Cortex of kidney (tissue), 1 donor: ENCODE measurements at places on chromosomes 5 and 9.

DNA sequence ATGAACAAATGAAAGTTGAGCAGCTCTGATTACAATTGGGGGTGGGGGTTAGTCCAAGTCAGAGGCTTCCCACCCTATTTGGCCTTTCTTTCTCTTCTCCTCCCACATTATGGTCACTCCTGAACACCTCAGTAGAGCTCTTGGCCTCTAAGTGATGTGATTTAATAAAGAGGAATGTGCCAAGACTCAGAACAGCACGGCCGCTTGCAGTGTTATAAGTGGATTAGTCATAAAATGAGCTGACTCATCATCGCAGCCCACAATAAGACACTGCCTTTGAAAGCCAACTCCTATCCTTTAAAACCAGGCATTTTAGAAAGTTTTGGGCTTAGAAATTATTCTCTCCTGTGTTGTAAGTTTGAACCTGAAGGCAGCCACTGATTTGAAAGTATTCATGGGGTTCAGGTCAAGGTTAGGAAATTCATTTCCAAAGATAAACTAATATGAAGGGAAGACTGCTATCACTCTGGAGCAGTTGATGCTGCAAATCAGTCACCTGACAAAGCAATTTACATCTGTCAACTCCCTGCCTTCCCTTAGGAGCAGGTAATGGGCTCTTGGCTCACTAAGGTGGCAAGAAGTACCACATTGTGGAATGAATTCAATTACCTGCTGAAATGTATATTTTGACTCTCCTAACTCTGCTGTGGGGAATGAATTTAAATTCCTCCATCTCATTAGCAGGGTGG, 283.6 kb upstream of the NMUR2 start:
- no peak for DNase-seq

DNA sequence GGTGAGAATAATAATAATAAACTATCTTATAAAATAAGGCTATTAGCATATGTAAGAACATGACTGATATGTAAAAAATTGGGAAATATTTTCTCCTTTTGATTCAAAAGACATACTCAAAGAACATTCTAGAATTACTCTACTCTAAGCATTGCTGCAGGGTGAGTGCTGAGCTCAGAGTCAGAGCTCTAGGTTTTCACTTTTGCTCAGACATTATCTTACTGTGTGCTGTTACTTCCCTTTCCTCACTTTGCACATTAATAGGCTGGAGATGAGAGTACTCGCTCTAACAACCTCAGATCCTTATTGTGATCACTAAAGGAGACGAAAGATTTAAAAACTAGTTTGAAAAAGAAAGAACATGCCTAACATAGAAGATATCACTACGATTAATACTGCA, 99.4 kb upstream of the C9orf72 start:
- DNase-seq, result no peak

DNA sequence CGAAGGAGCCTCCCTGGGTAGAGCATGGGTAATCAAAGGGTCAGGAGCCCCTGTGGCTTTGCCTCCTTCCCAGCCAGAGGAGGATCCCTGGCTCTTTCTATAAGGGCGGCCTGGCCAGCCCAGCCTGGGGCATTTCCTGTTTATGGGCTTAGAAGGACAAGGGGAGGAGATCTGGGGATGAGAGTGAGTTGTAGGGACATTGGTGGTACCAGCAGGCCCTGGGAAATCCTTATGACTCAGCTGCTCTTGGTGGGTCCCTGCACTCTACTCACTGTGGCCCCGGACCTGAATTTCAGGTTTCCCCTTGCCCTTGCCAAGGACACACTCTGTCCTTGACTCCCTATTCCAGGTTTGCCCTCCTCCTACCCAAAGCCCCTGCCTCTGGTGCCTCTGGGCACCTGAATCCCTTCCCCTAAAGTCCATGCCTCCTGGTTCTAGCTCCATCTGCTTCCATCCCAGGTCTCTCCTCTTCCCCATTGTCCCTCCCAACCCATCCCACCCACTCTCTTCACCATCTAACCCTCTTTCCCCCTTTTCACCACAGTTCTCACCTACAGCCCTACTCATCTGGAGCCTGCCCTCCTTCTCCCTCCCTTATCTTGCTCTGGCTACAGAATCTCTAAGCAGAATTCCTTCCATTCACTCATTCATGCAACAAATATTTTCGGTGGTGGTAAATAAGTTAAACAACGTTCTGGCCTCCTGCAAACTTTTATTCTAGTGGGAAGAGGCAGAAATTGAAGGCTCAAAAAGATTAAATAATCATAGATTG, 34.9 kb downstream of the PCDH1 start:
- no peak for DNase-seq

- no peak for DNase-seq
These were observed 21.1 kb downstream of the CPEB4 start for GRCh38 chr5:173909199-173909598.

DNA sequence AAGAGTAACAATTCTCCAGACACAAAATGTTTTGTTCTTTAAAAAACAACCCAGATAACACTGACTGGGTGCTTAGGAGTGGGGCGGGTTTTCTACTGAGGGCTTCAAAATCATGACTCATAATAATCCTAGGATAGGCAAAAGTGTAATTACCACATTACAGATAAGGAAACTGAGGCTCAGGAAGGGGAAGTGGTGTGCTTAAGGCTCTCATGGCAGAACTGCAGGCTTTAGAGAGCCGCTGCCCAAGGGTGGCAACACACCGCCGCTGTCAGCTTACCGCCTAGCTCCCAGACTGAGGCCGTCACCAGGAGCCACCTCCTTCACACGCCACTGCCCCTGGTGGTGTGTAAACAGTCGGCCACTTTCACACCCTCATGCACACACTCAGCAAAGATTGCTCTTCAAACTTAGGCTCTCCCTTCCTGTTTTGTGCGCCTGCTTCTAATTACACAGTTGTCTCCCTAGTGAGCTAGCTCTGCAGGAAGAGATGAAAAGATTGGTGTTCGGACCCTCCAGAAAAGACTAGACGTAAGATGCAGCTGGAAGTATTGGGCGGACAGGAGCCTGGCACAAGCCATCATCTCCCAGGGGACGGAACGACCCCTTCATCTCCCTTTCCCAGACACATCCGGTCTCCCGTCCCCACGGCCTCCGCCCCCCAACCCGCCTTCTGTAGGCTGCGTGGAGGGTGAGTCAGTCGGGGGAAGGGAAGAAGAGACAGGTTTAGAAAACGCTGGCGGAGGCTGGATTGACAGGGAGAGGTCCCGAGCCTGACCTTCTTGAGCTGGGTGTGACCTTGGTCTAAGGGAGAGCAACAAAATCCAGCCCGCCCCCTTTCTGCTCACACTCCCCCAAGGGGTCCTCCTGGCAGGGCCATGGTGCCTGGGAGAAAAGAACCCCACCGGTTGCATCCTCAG, 162.7 kb downstream of the SYK start:
- DNase-seq, result no peak

- DNase-seq, result no peak
These were observed 93.4 kb upstream of the COL5A1 start for GRCh38 chr9:134548185-134548584.

DNA sequence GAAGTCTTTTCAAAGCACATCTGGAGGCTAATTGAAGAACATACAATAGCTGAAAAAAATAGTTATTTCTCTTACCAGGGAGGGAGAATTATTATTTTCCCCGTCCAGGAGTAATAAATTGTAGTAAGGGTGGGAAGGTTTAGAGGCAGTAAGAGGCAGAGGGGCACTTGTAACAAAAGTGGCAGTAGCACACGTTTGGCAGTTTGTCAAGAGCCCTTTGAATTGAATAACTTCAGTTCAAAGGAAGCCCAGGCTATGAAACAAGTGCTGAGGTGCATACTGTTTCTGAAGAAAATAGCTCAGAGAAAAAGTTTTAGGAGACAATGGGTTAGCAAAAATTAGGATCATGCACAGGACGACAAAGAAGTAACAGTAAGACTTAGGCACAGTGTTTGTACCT, 451.3 kb downstream of the LRRC70 start:
- DNase-seq, result no peak

DNA sequence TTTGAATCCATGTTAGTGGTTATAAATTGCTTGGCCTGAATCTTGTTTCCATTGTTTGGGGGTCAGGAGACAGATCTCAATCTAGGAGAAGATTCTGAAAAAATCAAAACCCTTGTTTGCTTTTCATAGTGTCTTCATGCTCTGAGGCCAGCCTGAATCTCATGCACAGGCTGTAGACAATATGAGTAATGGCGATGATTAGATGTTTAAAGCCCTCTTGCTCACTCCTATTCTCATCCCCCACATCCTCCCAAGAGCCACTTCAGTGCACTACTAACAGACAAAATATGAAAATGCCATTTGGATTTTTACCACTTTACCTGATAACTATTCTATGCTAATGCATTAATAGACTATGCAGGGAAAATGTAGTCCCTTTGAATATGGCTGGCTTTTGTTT, 129.4 kb downstream of the NUDT12 start:
- DNase-seq, result no peak

DNA sequence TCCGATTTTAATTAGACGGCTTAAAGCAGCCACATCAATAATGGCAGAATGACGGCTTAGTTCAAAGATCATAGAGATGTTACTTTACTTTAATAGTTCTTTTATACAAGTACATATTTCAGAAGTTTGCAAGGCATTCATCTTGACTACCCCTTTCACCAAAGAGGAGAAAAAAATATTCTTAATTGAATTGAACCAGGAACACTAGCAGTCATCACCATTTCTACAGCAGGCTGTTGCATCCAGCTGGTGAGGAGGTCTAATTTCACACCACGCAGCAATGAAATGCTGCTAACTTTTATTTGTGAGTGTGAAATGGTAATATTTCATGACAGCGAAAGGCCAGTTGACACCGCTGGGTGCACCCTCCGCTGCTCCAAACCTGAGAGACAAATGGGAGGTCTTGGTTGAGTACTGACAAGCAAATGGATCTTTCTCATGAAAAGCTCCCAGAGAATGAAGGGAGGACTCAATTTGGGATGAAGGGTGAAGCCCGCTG, 322.2 kb downstream of the GLIS3 start:
- no peak for DNase-seq

DNA sequence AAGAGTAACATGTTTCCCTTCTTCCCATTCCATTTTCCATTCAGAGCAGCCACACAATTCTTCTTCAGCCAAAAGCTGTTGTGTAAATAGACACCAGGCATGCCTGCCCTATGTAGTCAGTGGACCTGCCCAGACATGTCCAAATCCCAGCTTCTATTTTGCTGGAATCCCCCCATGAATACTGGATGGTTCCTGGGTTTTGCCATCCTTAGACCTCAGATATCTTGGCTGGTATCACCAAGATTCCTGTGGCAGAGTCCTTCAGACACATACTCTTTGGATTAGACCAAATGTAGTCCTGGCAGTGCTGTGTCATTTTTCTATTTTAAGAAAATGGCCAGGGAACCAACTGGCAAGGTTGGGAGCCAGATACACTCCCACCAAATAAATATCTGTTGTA, 10.3 kb downstream of the FST start:
- DNase-seq, result no peak

GRCh38 chr9:14769230-14769571, 46.7 kb upstream of the CER1 start:
- no peak for DNase-seq

DNA sequence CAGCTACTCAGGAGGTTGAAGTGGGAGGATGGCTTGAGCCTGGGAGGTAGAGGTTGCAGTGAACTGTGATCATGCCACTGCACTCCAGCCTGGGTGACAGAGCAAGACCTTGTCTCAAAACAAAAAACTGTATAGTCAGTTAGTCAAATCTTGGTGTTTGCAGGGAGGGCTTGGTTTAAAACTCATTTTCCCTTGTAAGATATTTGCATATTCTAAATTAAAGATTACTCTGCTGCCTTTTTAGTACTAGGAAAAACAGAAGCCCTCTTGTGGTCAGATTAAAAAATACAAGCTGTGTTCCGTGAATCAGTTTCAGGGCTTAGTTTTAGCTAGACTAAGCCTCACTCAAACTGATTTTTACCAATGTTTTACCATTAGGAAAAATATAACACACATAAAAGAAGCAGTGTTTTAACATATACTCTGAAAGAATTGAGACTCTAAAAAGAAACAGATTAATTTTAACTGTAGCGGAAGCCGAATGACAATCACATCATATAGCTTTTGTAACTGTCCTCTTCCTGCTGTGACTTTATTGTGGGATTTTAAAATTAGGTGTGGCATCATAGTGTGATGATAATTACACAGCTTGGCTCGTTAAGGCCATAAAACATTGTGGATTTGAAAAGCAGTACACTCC, 84.9 kb upstream of the BASP1 start:
- DNase-seq, result no peak

- DNase-seq, result no peak
These were observed 111.2 kb downstream of the UNC13B start for GRCh38 chr9:35272989-35273388.

DNA sequence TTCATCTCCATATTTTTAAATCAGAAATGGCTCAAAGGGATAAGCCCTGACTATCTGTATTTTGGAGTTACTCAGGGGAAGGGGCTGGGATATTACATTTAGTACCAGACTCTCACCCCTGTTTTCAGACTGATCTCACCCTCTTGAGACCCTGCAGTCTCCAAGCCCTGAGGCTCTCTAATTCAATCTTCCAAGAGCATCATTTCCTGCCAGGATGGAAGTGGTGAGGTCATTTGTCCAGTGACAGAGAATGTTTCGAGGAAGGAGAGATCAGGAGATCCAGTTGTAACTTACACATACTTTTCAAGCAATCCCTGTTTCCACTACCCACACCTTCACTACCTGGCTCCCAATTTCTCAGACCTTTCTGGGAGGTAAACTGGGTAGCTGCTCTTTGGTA, 295.5 kb upstream of the EFNA5 start:
- DNase-seq, result no peak

DNA sequence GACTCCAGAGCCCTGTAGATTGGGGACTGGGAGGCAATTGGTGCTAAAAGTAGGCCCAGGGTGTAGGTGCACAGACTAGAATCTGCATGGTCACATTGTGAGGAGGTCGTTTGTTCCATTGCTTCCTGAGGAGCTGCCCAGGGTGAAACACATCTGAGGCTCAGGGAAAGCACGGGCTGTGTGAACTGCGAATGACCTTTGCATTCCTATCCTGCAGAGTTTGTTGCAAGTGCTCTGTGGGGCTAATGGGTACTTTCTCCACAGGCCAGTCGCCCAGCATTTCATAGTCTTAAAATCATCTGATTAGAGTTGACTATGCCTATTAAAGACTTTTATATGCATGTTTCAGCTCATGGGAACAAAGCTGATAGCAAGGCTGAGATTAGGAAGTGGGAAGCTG, 14.4 kb upstream of the SLC46A2 start:
- DNase-seq, result no peak

DNA sequence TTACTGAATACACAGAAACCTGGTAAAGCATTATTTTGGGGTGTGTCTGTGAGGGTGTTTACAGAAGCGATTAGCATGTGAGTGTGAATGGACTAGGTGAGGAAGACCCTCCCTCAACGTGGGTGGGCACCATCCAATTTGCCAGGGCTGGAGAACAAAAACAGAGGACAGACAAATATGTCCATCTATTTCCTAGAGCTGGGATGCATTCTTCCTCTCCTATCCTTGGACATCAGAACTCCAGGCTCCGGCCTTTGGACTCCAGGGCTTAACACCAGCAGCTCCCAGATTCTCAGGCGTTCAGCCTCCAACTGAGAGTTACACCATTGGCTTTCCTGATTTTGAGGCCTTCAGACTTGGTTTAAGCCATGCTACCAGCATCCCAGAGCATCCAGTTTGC, 65.8 kb upstream of the CHD1 start:
- no peak for DNase-seq

- no peak for DNase-seq
These were observed 537.5 kb downstream of the ELAVL2 start for GRCh38 chr9:23288545-23288944.
